ENCODE measurements at places on chromosomes 1 and 21.

DNA sequence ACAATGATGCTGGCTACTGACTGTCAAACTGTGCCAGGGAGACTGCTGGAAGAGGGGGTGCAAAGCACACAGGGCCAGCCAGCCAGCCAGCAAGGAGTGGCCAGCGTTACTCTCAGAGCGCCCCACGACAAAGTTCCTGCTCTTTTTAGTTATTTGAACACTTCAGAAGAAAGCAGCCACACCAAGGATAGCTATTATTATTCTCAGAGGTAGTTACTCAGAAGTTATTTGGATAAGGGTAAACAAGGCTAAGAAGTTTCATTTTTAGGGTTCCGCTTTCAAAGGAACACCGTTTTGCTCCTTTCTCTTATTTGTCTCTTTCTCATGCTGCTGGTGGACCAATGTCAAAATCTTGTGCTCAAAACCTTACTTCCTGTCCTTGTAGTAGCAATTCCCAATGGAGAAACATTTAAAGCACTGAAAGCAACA is 59.9 kb downstream of the VANGL2 start:
- DNase-seq: no peak

DNA sequence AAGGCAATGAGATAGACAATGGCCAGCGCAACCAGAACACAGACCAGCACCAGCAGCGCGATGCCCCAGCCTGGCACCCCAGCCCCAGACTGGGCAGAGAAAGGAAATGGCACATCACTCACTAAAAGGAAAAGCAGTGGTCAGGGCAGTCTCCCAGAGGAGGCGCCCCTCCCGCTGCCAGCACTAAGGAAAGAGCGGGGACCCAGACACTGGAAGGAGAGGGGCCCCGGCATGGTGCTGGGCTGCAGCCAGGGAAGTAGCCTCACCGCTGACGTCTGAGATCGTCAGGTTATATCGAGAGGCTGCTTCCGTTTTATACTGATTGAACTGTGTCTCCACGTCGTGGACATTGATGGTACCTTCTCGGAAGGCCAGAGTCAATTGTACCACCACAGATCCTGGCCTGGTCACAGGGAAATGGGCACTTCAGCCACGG is 13.8 kb downstream of the TRIM46 start:
- DNase-seq: no peak

DNA sequence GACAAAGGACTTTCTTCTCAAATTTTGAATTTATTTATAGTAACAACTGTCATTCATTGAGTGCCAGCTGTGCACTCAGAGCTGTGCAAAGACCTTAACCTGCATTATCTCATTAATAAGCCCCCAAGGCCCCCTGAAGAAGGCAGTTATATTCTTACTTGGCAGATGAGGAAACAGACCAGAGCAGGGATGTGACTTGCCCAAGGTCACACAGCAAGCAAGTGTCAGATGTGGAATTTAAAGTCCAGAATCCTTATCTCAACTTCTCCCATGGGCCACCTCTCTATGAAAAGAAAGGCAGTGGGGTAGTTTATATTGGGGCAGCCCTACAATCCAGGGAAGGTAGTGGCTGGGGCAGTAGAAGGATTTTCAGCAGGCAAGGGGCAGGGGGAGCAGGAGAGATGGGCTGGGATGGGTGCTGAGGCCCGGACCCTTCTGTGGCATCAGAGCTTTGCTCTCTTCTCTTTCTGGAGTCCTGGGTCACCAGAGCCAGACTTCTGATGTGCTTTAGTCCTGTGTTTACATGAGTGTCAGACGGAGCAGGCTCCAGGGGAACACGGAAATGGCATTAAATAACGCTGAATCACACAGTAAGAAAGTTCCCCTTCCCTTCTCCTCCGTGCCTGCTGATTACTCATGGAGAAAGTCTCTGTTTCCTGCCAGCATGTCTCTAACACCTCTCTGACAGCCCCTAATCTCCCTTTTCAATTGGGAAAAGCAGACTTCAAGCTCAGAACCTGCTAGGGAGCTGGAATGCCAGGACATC is 39.5 kb downstream of the EPHB2 start:
- peak; percentile 98 for DNase-seq

- DNase-seq: peak; percentile 95
Measured at GRCh38 chr1:198669023-198669698, 30.3 kb downstream of the PTPRC start.

GRCh38 chr1:240029418-240029817 is 62.3 kb upstream of the FMN2 start:
- peak; percentile 58 for DNase-seq
